ENCODE measurements at places on chromosomes 5 and 9.

- no peak for DNase-seq
Measured at GRCh38 chr9:5580650-5581049, 48.3 kb upstream of the RIC1 start.

DNA sequence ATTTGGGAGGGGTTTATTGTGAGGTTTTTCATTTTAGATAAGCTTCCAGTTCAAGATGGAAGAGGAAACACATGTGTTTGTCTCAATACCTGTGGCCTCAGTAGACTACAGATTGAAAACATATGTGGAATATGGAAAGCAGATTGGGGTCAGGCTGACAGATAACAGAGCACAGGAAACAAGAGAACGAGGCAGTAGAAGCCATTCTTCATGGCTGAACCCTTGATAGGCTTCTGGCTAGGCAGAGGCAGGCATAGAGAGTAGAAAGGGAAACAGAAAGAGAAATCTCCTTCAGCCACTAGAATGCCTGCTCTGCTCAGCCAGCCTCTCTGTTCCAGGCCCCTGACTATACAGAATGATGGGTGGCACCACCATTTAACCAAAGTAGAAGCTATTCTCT is 152.5 kb downstream of the MUSK start:
- no peak for DNase-seq

- no peak for DNase-seq
Measured at GRCh38 chr9:99375481-99375880, 153.4 kb downstream of the SEC61B start.

DNA sequence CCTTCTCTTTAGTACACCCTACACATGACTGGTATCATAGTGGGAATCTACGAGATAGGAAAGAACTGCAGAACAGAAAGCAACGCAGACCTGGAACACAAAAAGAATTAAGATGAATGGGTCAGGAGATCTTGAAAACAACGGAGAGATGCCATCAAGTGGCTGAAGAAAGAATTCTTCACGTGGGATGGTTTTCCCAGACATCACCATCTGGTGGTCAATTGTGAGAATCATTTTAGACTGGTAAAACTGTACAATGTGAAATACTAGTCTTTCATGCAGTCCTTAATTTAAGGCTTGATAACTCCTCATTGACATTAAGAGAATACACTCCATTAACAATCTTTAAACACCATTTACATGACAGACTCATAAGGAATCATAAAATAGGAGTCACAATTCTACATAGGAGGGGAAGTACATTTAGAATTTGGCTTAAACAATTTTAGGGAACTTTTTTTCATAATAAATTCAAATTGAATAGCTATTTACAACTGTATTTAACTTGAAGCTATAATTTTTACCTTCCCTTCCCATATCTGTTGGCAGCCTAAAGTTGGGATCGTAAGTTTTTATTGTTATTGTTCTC is 128.4 kb upstream of the TRPM3 start:
- peak; percentile 42 for DNase-seq

GRCh38 chr9:13939701-13940490 is 374.0 kb downstream of the NFIB start:
- no peak for DNase-seq

- no peak for DNase-seq
Measured at GRCh38 chr9:132585954-132586829, 3.8 kb downstream of the BARHL1 start.

- DNase-seq = no peak
Measured at GRCh38 chr5:139275956-139276355, 17.6 kb upstream of the MATR3 start.
